ENCODE measurements at places on chromosomes 2 and 18.

- DNase-seq = no peak
Observed at GRCh38 chr2:203548887-203549286, 13.8 kb upstream of the RAPH1 start.

GRCh38 chr18:68148863-68149262 lies 566.0 kb downstream of the TMX3 start:
- DNase-seq = peak; percentile 86

DNA sequence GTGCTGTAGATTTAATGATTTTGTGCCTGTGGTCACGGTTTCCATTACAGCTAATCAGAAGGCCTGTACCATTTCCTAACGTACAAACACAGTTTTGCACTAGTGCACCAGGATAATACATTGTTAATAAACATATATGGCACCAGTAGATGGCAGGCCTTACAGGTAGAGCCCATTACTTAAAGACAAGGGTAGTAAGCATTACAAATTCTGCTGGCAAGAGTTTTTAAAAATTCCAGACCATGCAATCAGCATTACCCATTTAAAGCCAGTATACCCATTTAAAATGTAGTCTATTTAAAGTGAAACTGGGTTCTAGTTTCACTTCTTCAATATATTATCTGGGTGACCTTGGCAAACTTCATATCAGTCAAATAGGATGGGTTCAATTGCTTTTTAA lies 224.2 kb downstream of the NUP35 start:
- peak; percentile 2 for DNase-seq

- no peak for DNase-seq
Observed at GRCh38 chr18:49521216-49521835, 34.3 kb upstream of the C18orf32 start.

DNA sequence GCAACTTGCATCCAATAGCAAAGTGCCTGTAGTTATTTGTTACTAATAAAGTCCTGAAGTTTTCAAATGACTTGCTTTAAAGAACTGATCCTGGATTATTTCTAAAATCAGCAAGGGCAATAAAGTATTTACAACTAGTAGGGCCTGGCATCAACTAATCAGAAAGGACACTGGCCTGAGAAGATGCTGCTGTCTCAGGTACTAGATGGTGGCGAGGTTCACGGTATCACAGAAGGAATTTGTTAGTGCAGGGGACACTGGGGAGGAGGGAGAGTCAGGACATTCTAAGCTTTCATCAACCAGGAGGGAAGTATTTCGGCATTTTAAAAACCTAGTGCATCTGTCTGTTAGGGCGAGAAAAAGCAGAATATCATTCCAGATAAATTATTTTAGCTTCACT lies 440.2 kb upstream of the LYPD1 start:
- DNase-seq = no peak

GRCh38 chr2:86002375-86002774 lies 103.3 kb downstream of the POLR1A start:
- no peak for DNase-seq

DNA sequence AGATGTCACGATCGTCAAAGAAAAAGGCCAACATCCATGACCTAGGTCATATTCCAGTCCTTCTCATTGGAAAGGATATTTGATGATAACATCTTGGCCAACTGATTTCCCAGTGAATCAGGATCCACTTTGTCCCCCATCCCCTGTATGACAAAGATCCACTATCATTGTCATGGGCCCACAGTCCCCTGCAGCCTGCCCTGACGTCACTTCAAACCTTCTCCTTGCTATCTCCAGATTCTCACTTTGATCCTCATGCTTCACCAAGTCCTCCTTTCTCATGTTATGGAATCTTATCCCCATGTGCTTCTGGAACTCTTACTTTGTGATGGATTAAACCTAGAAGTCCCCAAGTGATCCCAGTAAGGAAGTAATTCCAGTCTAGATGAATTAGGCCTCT lies 25.7 kb downstream of the GALNT14 start:
- DNase-seq = no peak

GRCh38 chr2:20164734-20165478 lies 60.0 kb downstream of the SDC1 start:
- DNase-seq = no peak

DNA sequence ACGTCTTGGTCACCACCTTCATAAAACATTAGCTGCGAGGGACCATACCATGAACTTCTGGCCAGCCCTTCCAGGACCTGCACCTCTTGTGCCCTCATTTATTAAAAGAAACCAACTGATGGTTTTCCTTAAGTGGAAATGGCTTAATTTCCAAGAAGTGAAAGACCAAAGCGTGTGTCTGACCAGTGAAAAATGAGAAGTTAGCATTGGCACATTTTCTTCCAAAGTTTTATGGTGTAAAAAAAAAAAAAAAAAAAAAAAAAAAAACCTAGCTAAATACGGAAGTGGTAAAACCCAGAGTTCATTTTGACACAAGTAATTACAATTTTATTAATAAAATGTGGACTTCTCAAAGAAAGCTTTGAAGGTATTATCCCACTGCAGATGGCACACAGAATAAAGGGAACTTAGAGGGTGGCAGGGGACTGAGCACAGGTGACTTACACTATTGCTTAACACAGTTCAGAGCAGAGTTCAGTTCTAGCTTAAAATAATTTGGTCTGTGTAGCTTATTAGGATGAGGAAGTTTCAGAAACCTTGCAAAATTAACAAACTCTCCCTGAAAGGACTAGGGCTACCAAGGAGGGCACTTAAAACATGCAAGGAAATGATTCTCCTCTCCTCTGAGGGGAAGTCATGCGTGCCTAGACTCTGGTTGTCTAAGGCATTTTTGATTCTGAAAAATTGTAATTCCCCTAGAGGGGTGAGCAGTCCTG lies 42.2 kb upstream of the EPG5 start:
- no peak for DNase-seq

DNA sequence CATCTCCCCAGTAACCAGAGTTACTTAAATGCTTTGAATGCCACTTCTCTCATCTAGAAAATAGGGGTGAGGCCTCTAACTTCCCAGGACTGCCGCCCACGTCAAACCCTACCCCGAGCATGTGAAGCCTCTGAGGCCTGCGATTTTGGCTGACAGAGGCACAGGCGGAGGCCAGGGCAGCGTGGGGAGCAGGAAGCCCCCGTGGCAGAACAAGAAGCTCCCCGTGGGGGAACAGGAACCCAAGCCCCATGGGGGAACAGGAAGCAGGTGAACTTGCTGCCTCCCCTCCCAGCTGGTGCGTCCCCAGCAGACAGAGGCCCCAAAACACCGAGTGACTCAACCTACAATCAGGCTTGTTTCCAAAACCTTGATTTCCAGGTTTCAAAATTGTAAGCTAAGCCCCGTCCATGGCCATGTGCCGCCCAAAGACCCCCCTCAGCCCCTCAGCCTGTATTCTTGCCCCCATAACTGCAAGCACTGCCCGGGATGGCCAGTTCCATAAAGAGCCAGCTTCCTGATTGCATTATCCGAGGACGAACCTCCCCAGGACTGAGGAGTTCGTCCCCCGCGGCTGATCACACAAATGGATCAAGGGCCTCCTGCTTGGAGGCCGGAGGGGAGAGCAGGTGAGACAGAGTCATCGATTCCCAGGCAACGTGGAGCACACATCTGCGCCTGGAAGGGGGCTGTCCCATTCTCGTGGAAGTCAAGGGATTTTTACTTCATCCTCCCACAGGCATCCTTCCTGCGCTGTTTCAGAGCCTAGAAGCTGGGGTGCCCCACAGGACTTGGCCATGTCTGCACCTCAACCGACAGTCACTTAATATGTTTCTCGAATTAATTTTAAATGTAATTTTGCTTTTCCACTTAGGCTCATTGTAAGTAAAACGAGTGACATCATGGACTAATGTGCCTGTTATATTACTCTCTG lies 36.3 kb upstream of the CTDP1 start:
- no peak for DNase-seq

DNA sequence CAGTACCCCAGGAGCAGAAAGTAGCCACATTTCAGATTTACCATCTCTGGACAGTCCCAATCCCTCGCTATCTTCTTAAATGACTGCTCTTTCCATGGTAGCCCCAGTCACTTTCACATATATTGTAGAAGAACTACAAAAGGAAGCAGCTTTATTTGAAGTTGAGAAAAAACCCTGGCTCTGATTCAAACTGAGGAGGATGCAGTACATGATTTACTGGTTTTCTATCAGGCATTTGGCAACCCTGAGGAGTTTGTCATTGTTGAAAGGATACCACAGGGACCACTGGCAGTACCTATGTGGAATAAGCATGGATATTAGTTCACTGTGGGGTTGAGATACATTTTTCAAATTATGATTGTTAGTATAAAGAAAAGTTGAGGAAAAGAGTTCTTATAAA lies 640.9 kb upstream of the SETBP1 start:
- no peak for DNase-seq

- DNase-seq = no peak
Observed at GRCh38 chr18:54928236-54928635, 31.0 kb downstream of the CCDC68 start.

- no peak for DNase-seq
Observed at GRCh38 chr2:106208874-106209273, 14.8 kb upstream of the UXS1 start.

GRCh38 chr2:102717308-102718018 lies 44.4 kb upstream of the TMEM182 start:
- DNase-seq = no peak

DNA sequence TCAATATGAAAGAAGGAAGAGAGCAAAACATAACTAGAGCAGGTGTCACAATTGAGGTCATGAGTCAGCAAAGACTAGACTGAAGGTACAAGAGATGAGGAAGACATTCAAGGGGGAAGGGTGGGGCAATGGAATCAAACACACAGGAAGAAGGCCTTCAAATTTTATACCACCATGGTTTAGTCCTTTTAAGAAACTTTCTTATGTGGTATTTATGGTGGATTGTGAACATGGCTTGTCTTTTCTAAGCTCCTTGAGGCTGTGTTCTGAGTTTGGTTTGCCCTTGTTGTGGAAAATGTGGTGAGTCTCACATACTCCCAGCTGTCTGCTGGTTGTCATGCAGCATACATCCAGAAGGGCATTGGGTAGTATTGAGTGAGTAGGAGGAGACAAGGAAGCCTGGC lies 62.1 kb downstream of the NABP1 start:
- DNase-seq = no peak

DNA sequence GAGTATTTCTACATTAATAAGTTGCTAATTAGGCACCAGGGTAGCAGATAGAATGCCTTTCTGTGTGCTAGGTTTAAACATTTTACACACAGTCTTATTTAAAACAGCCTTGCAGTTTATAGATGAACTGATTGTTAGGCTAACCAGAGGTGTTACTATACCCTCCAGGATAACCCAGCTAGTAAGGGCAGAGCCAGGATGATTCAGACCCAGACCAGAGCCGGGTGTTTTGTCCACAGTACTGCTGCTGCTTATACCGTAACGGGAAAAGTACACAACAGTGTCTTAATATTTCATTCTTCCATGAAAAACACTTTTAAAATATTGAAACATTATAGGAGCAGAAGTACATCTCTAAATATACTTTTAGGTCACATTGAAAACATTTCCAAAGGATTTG lies 82.7 kb downstream of the MALT1 start:
- DNase-seq = no peak

- peak; percentile 32 for DNase-seq
Observed at GRCh38 chr18:73136134-73136533, 268.3 kb upstream of the NETO1 start.

GRCh38 chr2:201057087-201057521 lies 14.4 kb downstream of the HYCC2 start:
- no peak for DNase-seq

DNA sequence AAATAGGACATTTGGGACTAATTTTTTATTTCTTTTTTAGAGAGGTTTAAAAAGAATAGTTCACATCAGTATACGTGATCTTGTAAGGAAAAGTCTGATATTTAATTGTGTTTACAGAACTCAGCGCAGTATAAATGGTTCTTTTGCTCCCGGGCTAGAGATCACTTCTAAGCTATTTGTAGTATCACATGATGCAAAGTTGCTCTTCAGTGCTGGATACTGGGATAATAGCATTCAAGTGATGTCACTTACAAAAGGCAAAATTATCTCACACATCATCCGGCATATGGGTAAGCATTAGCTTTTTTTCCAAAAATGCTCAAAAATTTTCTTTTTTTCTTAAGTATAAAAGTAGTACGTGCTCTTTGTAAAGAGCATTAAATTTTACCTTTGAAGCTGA lies 37.4 kb upstream of the CYP20A1 start:
- DNase-seq = no peak

GRCh38 chr18:45136381-45137086 lies 455.8 kb downstream of the SETBP1 start:
- no peak for DNase-seq

GRCh38 chr2:207352978-207353671 lies 176.6 kb upstream of the CREB1 start:
- peak; percentile 45 for DNase-seq

DNA sequence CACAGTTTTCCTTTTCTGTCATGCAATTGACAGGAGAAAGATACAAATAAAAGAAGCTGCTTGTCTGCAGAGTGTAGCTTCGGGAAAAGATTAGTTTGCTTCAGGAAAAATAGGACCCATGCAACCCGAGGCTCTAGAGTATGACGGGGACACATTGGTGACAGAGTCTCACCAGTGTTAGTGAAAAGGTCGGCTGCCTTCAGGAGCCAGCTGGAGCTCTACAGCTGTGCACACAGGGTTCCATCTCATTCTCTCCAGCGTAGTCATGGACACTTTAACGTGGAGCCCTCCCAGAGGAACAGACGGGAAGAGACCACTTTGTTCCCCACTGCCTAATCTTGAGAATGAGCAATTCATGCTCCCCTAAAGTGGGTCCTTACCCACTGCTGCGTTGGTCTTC lies 42.9 kb downstream of the FECH start:
- DNase-seq = peak; percentile 82

DNA sequence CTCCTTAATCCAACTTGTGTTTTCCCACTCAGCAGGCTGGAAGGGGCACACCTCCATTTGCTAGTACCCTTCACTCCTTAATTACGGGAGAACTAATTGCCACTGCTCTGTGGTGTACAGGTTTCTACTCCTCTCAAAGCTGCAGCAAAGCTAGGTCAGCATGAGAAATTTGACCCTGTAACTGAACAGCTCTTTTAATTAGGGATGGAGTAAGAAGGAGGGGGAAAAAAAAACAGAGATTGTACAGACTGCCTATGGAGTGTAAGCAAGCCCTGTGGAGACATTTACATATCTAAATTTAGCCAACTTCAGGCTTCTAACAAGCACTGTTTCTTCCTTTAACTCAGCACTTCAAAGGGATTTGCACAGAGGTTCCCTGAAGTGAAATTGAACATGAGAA lies 629.7 kb upstream of the SETBP1 start:
- no peak for DNase-seq

DNA sequence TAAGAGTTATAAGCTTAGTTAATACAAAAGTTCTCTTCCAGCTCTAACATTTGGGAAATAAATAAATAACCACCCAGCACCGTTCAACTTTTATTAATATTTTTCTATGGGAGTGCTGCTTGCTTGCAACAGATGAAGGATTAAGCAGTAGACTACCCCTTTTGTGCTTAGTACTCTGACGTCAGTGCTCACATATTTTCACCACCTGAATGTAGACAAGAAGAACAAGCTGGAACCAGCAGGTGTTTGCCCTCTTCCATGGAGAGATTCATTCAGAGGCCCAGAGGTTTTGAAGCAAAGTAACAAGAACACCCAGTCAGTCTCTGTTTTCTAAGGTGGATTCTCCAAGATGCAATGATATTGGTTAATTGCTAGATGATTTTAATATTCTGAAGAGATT lies 307.1 kb upstream of the PIK3C3 start:
- peak; percentile 65 for DNase-seq

- DNase-seq = no peak
Observed at GRCh38 chr18:59318460-59319050, at the start of gene CPLX4. TSS of gene CPLX4 (minus strand) at chr18:59318649. CDS start at chr18:59318462, 187 bp downstream.
